ENCODE measurements at places on chromosomes 4 and X.

DNA sequence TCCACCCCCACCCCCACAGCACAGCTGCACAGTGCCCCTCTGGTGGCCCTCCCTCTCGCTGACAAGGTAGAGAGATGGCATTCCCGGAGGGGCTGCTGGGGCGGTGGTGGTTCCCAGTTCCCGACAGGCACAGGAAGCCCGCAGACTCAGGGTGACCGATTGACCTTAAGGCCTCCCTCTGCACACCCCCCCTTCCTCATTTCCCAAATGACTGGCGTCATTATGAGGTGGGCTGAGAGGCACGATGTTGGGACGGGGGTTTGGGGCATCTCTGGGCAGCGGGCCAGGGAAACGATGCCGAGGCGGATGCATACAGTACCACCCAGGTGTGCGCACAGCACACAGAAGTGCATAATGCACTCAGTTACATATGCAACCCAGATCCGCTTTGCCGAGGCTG is 3.5 kb upstream of the TIMP1 start:
- no peak overlapping the region for H3K4me3 ChIP-seq
- no peak overlapping the region for H3K27ac ChIP-seq
- DNase-seq, result no peak
- no peaks in the 10 kb centered on the region for H3K36me3 ChIP-seq
- H3K4me1 ChIP-seq, result peaks cover 42% of the 10 kb centered on the region
- H3K27me3 ChIP-seq, result peaks cover 2% of the 10 kb centered on the region

- no peaks in the 10 kb centered on the region for H3K4me1 ChIP-seq
- no peak overlapping the region for H3K27ac ChIP-seq
- H3K4me3 ChIP-seq, result no peak overlapping the region
- H3K27me3 ChIP-seq, result peaks cover 2% of the 10 kb centered on the region
These were observed 435 bp downstream of the DCX start for GRCh38 chrX:111411557-111411956.

DNA sequence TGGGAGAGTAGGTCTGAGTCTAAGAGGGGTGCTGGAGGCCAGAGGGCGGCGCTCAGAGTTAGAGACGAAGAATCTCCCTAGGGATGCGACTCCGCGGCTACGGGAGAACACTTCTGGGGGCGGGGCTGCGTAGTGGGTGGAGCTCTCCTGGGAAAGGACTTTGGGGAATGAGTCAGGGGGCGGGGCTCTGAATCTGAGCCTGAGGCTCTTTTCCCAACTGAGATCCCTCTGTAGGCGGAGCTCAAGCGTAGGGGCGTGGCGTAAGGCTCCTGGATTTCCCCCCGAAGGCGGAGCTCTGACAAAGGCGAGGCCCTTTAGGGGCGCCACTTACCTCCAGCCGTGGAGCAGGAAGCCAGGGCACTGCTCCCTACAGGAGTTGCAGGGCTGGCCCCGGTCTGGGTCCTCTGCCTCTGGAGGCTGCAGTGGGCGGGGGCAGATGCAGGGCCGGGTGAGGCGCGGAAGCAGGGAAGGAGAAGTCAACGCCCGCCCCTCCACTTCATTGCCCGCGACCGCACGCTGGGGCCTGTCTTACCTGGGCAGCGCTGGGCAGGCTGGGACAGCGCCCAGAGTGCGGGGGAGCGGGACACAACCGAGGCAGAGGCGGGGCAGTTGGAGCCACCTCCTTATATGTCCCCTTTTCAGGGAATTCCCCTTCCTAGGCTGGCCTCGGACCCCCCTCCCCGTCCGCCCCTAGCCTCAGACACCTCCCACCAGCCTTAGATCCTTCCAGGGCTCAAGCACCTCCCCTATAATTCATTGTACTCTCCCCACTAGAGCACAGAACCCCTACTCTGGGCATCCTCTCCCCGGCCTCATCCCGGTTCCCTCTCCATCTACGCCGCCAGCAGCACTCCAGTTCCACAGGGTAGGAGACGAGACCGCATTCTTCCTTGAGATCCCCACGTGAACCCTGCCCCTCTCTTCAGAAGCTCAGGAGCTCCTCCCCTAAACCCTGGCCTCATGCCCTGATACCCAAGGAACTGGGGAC is 1.6 kb downstream of the PRICKLE3 start:
- no peak for DNase-seq
- no peaks in the 10 kb centered on the region for H3K27me3 ChIP-seq
- H3K36me3 ChIP-seq, result no peaks in the 10 kb centered on the region

DNA sequence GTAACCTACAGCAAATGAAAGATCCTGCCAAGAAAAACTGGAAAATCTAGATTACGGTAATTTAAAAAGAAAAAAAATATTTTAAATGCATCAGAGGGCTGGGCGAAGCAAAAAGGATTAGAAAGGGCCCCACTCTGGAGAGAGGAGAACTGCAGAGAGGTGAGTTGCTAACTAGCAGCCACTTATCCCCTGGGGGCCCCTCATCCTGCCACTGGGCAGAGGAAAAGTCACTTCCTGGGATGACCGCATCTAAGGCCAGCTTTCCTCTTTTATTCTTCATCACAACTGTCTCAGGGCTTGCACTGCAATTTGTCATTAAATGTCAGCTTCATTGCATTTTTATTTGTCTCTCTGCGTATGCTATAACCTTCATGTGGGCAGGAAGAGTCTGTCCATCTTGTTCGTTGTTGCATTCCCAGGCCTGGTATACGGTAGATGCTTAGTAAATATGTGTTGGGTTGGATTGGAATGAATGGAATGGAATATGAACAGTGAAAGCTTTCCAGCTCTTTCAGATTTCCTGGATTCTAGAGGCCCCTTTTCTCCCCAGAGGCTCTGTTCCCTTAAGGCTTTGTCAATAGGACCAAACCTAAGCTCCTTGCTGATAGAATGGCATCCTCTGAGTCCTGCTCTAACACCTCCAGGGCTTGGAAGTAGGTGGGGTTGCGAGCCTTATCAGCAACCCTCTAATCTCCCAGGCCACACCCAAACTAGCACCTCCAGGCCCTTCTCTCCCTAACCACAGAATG is 58.9 kb downstream of the TLR10 start:
- peaks cover 11% of the 10 kb centered on the region for H3K4me1 ChIP-seq
- no peaks in the 10 kb centered on the region for H3K36me3 ChIP-seq
- no peak overlapping the region for H3K27ac ChIP-seq
- no peak overlapping the region for H3K4me3 ChIP-seq
- H3K27me3 ChIP-seq, result no peaks in the 10 kb centered on the region

DNA sequence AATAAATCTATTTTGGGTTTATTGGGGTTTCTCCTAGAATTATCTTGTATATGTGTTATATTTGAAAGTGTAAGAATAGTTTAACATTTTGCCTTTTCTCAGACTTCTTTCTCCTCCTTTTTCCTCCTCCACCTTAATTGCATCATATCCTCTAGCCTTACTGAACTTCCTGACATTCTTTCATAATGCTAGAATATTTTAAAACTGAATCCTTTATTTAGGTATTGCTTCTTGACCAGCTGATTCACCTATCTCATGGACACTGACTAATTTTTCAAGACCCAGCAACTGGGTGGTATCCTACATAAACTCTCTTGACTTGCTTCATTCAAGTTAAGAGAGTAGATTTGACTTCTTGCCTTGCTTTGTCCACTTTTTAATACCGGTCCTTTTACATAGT is 1508.9 kb downstream of the STIM2 start:
- no peak overlapping the region for H3K27ac ChIP-seq
- DNase-seq, result no peak
- no peaks in the 10 kb centered on the region for H3K36me3 ChIP-seq

- no peak for DNase-seq
- H3K27ac ChIP-seq, result no peak overlapping the region
- no peaks in the 10 kb centered on the region for H3K4me1 ChIP-seq
- H3K4me3 ChIP-seq, result no peak overlapping the region
- no peaks in the 10 kb centered on the region for H3K36me3 ChIP-seq
These were observed 156.6 kb upstream of the ARSJ start for GRCh38 chr4:114136069-114136468.

GRCh38 chr4:87589531-87589930 is 18.8 kb upstream of the DSPP start:
- no peak overlapping the region for H3K4me3 ChIP-seq
- no peak for DNase-seq
- no peaks in the 10 kb centered on the region for H3K36me3 ChIP-seq

GRCh38 chr4:35247047-35247446 is 997.3 kb downstream of the ARAP2 start:
- no peaks in the 10 kb centered on the region for H3K4me1 ChIP-seq
- H3K27me3 ChIP-seq, result no peaks in the 10 kb centered on the region
- no peaks in the 10 kb centered on the region for H3K36me3 ChIP-seq
- H3K4me3 ChIP-seq, result no peak overlapping the region

DNA sequence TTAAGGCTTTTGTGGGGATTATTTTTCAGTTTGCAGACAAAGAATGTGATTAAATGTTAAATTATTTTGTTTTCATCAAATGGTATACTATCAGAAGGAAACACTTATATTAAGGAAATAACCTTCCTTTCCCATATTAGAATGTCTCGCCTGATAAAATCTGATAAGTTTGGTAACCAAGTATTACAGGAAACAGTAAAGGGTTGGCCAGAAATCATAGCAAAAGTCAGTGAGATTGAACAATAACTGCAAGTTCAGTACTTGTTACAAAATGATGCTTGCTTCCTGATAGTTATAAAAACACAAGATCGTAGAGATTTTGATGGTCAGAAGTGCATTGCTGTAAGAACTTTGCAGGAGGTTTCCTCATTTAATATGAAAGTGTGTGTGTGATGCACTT is 40.5 kb downstream of the FABP2 start:
- no peak overlapping the region for H3K4me3 ChIP-seq
- H3K36me3 ChIP-seq, result no peaks in the 10 kb centered on the region
- H3K27me3 ChIP-seq, result no peaks in the 10 kb centered on the region
- H3K4me1 ChIP-seq, result no peaks in the 10 kb centered on the region
- no peak for DNase-seq

GRCh38 chr4:61489927-61490326 is 289.8 kb downstream of the ADGRL3 start:
- no peak for DNase-seq
- H3K27me3 ChIP-seq, result no peaks in the 10 kb centered on the region
- H3K36me3 ChIP-seq, result no peaks in the 10 kb centered on the region
- H3K4me3 ChIP-seq, result no peak overlapping the region
- no peaks in the 10 kb centered on the region for H3K4me1 ChIP-seq
- H3K27ac ChIP-seq, result no peak overlapping the region

GRCh38 chr4:153733751-153734448 is 25.9 kb downstream of the RNF175 start:
- peaks cover 2% of the 10 kb centered on the region for H3K27me3 ChIP-seq
- H3K36me3 ChIP-seq, result no peaks in the 10 kb centered on the region
- no peak overlapping the region for H3K4me3 ChIP-seq
- no peaks in the 10 kb centered on the region for H3K4me1 ChIP-seq
- H3K27ac ChIP-seq, result no peak overlapping the region
- DNase-seq, result no peak

GRCh38 chr4:27360790-27361267 is 500.2 kb downstream of the STIM2 start:
- H3K4me3 ChIP-seq, result no peak overlapping the region
- H3K36me3 ChIP-seq, result no peaks in the 10 kb centered on the region
- no peaks in the 10 kb centered on the region for H3K27me3 ChIP-seq

GRCh38 chr4:15689540-15689939 is 7.9 kb downstream of the FAM200B start:
- H3K36me3 ChIP-seq, result peaks cover 16% of the 10 kb centered on the region
- H3K4me1 ChIP-seq, result no peaks in the 10 kb centered on the region
- no peak overlapping the region for H3K27ac ChIP-seq
- no peak overlapping the region for H3K4me3 ChIP-seq

DNA sequence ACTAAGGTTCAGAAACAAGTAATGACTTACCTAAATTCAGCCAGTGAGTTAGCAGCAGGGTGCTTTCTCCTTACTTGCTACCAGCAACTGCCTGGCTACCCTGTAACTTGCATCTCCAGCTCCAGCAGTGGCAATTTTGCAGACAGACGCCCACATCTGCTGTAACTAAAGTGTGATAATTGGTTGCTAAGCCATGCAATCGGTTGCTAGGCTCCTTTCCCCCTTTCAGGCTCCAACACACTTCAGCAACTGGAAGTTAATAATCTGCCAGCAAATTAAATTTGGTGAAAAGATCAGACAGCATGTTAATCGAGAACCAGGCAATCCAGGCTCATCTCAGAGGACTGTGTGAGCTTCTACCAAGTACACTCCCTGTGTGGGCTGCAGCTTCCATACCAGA is 24.2 kb upstream of the ARHGEF9 start:
- H3K27me3 ChIP-seq, result no peaks in the 10 kb centered on the region
- H3K4me1 ChIP-seq, result no peaks in the 10 kb centered on the region
- no peak overlapping the region for H3K27ac ChIP-seq
- H3K36me3 ChIP-seq, result no peaks in the 10 kb centered on the region
- DNase-seq, result no peak
- no peak overlapping the region for H3K4me3 ChIP-seq

DNA sequence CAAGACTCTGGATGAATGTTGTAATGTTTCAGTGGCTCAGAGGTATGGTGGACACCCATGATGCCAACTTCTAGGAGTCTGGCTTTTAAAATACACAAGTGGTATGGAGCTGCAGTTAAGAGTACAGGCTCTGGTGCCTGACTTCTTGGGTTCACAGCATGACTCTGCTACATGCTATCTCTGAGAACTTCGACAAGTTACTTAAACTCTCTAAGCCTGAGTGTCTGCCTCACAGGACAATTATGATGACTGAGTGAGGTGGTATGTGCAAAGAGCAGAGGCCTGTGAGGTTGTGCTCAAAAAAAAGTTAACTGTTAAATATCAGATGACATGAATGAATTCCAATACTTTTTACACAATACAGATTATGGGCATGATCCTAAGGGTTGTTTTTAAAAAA is 90.9 kb upstream of the SRD5A3 start:
- H3K27ac ChIP-seq, result no peak overlapping the region
- no peak for DNase-seq
- no peaks in the 10 kb centered on the region for H3K27me3 ChIP-seq

- H3K4me1 ChIP-seq, result no peaks in the 10 kb centered on the region
- no peak overlapping the region for H3K27ac ChIP-seq
- no peaks in the 10 kb centered on the region for H3K27me3 ChIP-seq
- no peaks in the 10 kb centered on the region for H3K36me3 ChIP-seq
- no peak overlapping the region for H3K4me3 ChIP-seq
These were observed 108.3 kb upstream of the DIAPH2 start for GRCh38 chrX:96576368-96576767.

- H3K4me1 ChIP-seq, result no peaks in the 10 kb centered on the region
- no peak overlapping the region for H3K27ac ChIP-seq
- H3K27me3 ChIP-seq, result no peaks in the 10 kb centered on the region
- H3K36me3 ChIP-seq, result no peaks in the 10 kb centered on the region
These were observed 176.8 kb upstream of the MBNL3 start for GRCh38 chrX:132665676-132666075.

- no peaks in the 10 kb centered on the region for H3K36me3 ChIP-seq
- no peak overlapping the region for H3K27ac ChIP-seq
- no peaks in the 10 kb centered on the region for H3K4me1 ChIP-seq
- no peak overlapping the region for H3K4me3 ChIP-seq
- no peak for DNase-seq
- H3K27me3 ChIP-seq, result no peaks in the 10 kb centered on the region
These were observed 45.7 kb upstream of the HPF1 start for GRCh38 chr4:169803413-169803812.

All from T-cell (primary cell).